Spinal cord (tissue), 10 donors: ENCODE measurements at places on chromosomes 12 and 14. TPM values are rescaled to one million over a fixed set of nuclear protein-coding genes. Genes with fewer than 3 reads are reported as not detected.

AVPR1A gene
- 10.0 TPM for total RNA-seq

DPF3 gene
- total RNA-seq: 9.6 TPM

PTCSC3 gene
- not detected for total RNA-seq

TC2N gene
- 17.1 TPM for total RNA-seq

TAS2R8 gene
- 0.11 TPM for total RNA-seq

RAPGEF3 gene
- total RNA-seq: 15.0 TPM

- peak overlapping the region; percentile 81 for H3K27ac ChIP-seq
- H3K36me3 ChIP-seq: no peaks in the 10 kb centered on the region
- peak; percentile 79 for DNase-seq
Observed at GRCh38 chr14:104681689-104682074, 7.7 kb upstream of the INF2 start.

- no peak for DNase-seq
- H3K4me1 ChIP-seq: no peaks in the 10 kb centered on the region
- no peaks in the 10 kb centered on the region for H3K36me3 ChIP-seq
- no peak overlapping the region for H3K27ac ChIP-seq
- H3K27me3 ChIP-seq: no peaks in the 10 kb centered on the region
- H3K4me3 ChIP-seq: no peak overlapping the region
Observed at GRCh38 chr14:24613241-24613640, 3.8 kb upstream of the GZMH start.

DNA sequence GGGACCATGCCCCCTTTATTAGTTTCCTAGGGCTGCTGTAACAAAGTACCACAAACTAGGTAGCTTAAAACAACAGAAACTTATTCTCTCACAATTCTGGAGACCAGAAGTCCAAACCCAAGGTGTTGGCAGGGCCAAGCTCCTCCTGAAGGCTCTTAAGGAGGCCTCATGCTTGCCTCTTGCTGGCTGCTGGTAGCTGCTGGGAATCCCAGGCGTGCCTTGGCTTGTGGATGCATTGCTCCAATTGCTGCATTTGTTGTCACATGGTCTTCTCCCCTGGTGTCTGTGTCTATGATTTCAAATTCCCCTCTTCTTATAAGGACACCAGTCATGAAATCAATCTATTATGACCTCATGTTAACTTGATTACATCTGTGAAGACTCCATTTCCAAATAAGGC, 11.2 kb downstream of the SLC17A8 start:
- no peak overlapping the region for H3K4me3 ChIP-seq
- DNase-seq: no peak
- H3K4me1 ChIP-seq: peaks cover 8% of the 10 kb centered on the region
- no peaks in the 10 kb centered on the region for H3K36me3 ChIP-seq
- no peak overlapping the region for H3K27ac ChIP-seq

DNA sequence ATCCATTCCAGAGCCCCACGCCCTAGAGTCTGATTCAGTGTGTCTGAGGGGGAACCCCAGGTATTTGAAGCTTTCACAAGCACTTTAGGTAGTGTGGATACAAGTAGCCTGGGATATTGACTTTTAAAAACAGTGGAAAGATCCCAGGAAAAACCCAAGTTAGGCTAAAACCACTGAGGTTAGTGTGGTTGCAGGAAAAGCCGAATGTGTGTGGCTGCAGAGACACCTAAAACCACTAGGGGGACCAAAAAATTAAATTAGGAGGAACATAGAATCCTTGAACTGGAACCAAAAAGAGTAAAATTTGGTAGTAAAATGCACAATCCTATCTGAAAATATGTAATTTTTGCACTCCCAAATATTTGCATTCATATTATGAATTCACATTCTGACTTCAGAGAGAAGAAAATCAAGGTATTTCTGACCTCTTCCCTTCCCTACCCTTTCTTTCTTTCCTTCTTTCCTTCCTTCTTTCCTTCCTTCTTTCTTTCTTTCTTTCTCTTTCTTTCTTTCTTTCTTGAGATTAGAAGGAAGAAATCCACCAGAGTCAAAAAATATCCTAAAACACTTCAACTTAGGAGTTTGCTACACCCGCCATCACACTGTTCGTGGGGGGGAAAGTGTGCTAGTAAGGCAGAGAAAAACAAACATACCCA, 37.8 kb downstream of the SLCO1A2 start:
- no peak overlapping the region for H3K27ac ChIP-seq
- H3K36me3 ChIP-seq: no peaks in the 10 kb centered on the region
- no peak overlapping the region for H3K4me3 ChIP-seq
- peak; percentile 14 for DNase-seq
- H3K4me1 ChIP-seq: no peaks in the 10 kb centered on the region

DNA sequence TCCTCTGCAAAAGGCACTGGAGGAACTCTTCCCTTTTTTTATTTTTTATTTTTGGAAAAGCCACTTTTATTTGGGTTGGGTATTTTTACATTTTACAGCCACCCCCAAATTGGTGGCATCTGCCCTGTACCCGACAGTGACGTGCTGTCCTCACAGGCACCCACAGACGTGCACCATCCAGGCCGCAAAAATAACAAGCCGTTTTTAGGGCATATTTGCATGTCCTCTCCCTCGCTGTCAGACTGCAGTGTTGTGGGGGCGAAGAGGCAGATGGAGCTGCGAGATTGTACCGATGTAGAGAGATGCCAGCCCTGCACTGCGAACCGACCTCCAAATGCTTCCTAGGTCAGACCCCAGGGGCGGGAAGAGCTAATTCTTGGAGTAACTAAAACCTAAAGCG, 12.2 kb downstream of the JDP2 start:
- no peak overlapping the region for H3K4me3 ChIP-seq
- DNase-seq: no peak
- H3K4me1 ChIP-seq: peaks cover 8% of the 10 kb centered on the region
- no peaks in the 10 kb centered on the region for H3K27me3 ChIP-seq
- H3K36me3 ChIP-seq: peaks cover 33% of the 10 kb centered on the region

- peak; percentile 26 for DNase-seq
- no peaks in the 10 kb centered on the region for H3K36me3 ChIP-seq
- no peaks in the 10 kb centered on the region for H3K4me1 ChIP-seq
- H3K4me3 ChIP-seq: no peak overlapping the region
- no peaks in the 10 kb centered on the region for H3K27me3 ChIP-seq
Observed at GRCh38 chr12:127685931-127686330, 581.0 kb upstream of the TMEM132C start.
